ENCODE measurements at places on chromosomes 3 and 15. TPM values are rescaled to one million over a fixed set of nuclear protein-coding genes. Genes with fewer than 3 reads are reported as not detected.

Gene GPR176
- total RNA-seq = 54.9 TPM

Gene CPNE9
- total RNA-seq = not detected

Gene CCR4
- total RNA-seq = under 0.01 TPM

Gene PDCD10
- total RNA-seq = 47.4 TPM

Gene FMN1
- total RNA-seq = 0.23 TPM

Gene CCR3
- total RNA-seq = not detected

Gene SLC7A14
- 0.60 TPM for total RNA-seq

Gene PLCH1
- not detected for total RNA-seq

Gene C3orf49
- total RNA-seq = not detected

Gene GNAT1
- total RNA-seq = not detected

Gene CHCHD6
- 10.8 TPM for total RNA-seq

Gene FILIP1L
- 28.5 TPM for total RNA-seq

Gene EHHADH
- 6.3 TPM for total RNA-seq

Gene CFAP161
- not detected for total RNA-seq

Gene ADGRG7
- total RNA-seq = not detected

Gene FSIP1
- not detected for total RNA-seq

Measured in pericardium fibroblast (primary cell).